Activated CD4-positive, alpha-beta T cell treated with anti-CD3 and anti-CD28 coated beads for 36 hours (primary cell): ENCODE measurements at places on chromosomes 3 and 15. TPM values are rescaled to one million over a fixed set of nuclear protein-coding genes. Genes with fewer than 3 reads are reported as not detected.

SPINK8 gene
- not detected for total RNA-seq

P2RY13 gene
- total RNA-seq: not detected

RAD51 gene
- total RNA-seq: 75.3 TPM

DNA sequence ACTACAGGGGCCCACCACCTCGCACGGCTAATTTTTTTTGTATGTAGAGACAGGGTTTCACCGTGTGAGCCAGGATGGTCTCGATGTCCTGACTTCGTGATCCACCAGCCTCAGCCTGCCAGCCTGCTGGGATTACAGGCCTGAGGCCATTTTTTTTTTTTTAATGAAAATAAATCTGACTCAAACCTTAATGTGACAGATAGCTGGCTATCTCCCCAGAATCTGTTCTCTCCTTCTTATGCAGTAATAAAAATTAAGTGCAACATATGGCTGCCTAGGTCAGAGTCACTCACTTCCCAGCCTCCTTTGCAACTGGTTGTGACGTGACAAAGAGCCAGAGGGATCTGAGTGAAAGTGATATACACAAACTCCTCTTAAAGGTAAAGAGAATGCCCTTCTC is 53.0 kb downstream of the ZNF148 start:
- DNase-seq: no peak

DNA sequence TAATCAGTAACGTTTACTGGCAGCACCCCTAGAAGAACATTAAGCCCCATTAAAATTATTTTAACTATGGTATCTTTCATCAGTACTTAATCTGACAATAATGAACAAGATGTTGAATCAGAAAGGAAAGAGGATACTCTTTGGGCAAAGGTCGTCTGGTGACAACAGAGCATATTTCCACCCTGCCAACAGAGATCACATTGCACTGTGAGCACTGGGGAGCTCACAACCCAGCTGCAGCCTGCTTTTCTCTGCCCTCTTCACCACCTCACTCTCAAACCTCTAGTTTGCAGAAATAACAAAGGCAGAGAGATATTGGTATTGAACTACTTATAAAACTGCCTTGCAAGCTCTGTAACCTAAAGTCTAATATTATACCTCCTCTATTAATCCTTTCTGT is 130.0 kb downstream of the FBN1 start:
- DNase-seq: no peak

THPO gene
- total RNA-seq: not detected

CPNE4 gene
- not detected for total RNA-seq

SPTSSB gene
- not detected for total RNA-seq

GABRR3 gene
- not detected for total RNA-seq

- DNase-seq: no peak
These were observed 181.6 kb upstream of the SOX14 start for GRCh38 chr3:137582484-137582883.

DNA sequence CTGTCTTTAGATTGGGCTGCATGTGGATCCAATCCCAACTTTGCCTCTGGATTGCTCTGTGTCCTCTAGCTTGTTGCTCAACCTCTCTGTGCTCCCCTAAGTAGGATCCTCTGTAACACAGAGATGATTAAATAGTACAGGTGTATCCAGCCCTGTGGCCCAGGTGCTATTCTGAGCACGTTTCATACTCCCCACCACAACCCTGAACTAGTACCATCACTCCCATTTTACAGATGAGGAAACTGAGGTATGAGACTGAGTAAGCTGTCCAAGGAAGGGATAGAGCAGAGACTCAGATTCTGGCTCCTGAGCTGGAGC is 7.2 kb downstream of the ISG20 start:
- DNase-seq: no peak

DNA sequence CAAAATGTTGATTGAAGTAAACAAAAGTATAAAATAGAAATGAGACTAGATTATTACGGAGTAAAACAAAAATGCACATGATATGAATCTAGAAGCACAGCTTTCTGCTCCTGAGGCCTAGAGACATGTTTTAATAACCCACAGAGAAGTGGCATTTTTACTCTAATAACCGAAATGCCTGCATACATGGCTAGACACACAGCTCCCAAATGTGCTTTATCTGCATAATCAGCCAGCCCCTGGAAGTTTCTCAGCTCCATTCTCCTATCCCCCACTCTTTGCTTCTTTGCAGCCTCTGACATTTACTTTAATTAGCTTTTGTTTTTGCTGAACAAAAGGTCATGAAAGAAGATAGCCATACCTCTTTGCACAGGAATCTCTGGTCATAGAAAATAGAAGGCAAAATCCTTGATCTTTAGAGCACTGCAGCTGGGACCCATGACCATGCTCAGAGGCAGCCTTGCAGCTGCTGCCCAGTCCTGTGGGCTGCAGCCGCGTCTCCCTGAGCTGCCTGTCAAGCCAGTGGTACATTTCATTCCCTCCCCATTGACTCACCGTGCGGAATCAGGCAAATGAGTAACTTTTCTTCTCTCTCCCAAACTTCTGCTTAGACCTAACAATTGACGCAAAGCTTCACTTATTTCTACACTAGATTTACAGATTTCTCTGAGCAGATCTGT is at the start of gene VEPH1:
Gene VEPH1, minus strand, starts transcription at position 501 of the 680 bp plus-strand sequence. CDS start 8,067 bp downstream, outside the sequence.
- DNase-seq: no peak

AEN gene
- 52.9 TPM for total RNA-seq

- no peak for DNase-seq
These were observed 28.7 kb upstream of the TMEM45A start for GRCh38 chr3:100463646-100464155.

LRRN1 gene
- 0.09 TPM for total RNA-seq

DNA sequence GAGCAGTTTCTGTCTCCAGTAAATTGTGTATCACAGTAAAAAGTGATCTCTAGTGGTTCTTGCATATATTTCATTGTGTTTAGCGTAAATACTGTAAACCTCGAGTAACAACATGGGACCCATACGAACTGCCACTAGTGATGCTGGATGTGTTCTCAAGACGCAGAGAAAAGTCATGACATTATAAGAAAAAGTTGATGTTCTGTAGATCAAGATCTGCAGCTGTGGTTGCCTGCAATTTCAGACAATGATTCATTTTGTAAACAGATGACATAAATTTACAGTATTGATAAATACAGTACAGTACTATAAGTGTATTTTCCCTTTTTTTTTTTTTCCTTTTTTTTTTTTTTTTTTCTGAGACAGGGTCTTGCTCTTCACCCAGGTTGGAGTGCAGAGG is 100.1 kb downstream of the DPH6 start:
- DNase-seq: no peak

RBM15B gene
- total RNA-seq: 21.5 TPM
